ENCODE measurements at places on chromosomes 16 and 17. TPM values are rescaled to one million over a fixed set of nuclear protein-coding genes. Genes with fewer than 3 reads are reported as not detected.

- DNase-seq: no peak
Measured at GRCh38 chr17:75047398-75048098, 523 bp downstream of the KCTD2 start.

Gene FAHD1
- 93.0 TPM for total RNA-seq

DNA sequence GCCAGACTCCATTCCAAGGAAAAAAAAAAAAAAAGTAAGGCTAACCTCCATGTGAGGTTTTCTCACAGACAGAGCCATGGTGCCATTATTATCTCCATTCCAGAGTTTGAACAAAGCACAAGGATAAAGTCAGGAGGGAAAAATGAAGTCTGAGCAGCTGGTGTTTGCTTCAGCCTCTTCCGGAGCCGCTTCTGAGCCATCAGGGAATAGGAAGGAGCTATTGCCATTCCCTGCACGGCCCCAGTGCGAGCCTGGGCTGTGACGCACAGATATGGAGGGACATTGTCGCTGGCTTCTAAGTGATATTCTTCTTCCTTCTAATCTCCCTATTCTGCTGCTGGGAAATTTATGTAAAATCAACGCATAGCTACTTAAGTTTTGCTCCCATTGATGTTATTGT is 69.5 kb upstream of the PIRT start:
- DNase-seq: no peak

Gene MEFV
- total RNA-seq: not detected

GRCh38 chr17:79667121-79667715 is 56.4 kb upstream of the RBFOX3 start:
- DNase-seq: no peak

DNA sequence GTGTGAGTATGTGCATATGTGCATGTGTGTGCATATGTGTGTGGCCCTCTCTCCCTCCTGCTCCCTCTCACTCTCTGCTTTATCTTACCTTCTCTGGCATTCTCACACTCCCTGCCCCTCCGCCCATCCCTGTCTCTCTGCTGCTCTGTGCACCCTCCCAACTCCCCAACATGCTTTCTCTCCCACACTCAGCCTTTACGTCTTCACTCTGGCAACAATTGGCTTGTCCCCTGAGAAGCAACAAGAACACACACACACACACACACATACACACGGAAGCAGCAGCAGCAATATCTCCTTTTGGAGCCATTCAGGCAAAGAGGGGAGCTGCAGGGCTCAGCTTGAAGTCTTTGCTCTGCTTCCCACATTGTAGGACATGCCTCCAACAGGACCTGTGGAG is 27.8 kb downstream of the PITPNM3 start:
- DNase-seq: no peak

DNA sequence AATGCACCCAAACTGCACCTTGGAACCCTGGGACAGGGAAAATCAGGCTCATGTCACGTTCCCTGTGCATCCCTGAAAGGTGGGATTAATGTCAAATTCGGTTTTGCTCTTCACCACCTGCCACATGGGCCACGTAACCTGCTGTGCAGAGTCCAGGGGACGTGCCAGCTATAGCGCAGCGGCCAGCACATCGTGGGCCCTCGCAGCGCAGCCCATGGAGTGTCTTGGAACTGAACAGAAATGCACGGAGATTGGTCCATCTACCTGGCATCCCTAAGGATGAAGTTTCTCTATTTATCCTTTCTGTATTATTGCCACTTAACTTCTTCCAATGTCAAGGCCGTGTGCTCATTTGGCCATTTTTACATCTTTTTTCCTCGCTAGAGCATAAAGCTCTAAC is 68.1 kb upstream of the TRAP1 start:
- no peak for DNase-seq

DNA sequence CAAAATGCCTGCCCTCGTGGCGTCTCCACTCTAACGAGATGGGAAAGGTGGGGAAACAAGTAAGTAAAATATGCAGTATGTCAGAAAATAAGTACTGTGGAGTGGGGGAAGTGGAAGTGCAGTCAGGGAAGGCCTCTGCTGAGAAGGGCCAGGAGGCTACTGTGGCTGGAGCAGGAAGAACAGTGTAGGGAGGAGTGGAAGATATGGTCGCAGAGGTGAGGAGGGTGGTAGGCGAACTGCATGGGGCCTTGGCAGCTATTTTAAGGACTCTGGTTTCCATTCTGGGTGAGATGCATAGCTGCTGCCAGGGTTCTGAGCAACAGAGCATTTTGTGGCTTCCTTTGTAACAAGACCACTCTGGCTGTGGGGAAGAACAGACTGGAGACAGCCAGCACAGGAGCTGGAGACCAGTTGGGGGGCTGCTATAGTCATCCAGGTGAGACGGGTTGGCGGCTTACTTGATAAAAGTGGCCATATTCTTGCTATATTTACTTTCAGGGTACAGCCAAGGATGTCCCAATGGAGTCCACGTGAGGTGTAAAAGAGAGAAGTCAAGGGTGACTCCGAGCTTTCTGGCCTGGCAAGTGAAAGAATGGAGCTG is 42.6 kb downstream of the CYTH1 start:
- no peak for DNase-seq

All from pulmonary artery endothelial cell (primary cell).